Frontal cortex (tissue), 4 donors: ENCODE measurements at places on chromosomes 1 and 21. TPM values are rescaled to one million over a fixed set of nuclear protein-coding genes. Genes with fewer than 3 reads are reported as not detected.
A peak's percentile ranks its signal among the peaks of the same experiment; 100 is the strongest.

DNA sequence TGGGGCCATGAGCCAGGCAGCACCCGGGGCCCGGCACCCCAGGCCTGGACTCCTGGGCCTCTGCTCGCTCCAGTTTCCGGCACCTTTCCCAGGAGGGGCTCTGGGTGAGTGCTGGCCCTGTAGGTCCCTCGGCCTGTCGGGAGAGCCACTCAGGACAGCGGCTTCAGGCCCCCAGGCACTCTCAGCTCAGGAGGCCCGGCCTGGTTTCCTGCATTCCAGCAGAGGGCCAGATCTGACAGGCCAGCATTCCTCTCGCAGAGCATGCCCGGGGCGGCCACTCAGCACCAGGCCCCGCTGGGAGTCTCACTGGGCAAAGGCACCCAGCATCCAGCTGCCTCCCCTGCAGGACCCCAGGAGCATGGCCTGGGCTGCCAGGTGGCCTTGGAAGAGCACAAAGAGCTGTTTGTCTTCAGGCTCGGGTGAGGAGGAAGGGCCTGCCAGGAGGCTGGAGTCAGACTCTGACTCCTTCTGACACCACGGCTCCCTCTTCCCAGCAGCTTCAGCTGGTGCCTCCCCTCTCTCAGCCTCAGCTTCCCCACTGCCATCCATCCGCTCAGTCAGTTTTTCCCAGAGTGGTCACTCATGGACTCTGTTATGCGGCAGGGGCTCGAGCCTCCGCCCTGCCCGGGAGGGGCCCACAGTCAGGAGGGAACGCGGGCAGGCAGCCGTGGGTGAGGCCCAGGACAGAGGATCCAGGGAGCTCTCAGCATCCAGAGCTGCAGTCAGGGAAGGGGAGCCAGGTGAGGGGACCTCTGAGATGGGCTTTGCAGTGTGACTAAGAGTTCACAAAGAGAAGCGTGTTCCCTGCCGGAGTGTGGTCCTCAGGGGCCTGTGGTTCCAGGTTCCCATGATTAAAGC is 51.7 kb downstream of the WNT9A start:
- peak; percentile 63 for DNase-seq

DNA sequence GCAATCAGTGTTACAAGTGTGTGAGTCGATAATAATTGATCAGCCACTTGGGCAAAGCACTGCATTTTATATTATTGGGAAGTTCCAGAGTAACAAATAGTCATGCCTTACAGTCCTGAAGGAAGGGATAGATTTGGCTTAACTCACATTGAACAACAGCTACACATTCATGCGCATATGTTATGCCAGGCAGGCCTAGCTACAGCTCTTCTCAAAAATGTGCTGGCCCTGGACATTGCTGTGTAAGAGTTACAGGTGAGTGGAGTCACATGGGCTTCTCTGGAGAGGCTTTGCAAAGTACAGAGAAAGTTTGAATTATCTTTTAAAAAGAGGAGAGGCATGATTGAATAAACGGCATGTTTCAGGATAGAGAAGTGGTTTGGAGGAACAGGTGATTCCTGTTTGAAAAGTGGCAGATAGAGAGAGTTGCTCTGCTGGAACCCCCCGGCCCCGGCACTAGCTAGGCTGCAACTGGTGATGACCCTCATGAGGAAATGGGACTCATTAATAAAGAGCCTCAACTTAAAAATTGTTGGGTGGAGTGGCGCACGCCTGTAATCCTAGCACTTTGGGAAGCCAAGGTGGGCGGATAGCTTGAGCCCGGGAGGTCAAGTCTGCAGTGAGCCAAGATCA is 200.6 kb downstream of the CRB1 start:
- no peak for DNase-seq

DNA sequence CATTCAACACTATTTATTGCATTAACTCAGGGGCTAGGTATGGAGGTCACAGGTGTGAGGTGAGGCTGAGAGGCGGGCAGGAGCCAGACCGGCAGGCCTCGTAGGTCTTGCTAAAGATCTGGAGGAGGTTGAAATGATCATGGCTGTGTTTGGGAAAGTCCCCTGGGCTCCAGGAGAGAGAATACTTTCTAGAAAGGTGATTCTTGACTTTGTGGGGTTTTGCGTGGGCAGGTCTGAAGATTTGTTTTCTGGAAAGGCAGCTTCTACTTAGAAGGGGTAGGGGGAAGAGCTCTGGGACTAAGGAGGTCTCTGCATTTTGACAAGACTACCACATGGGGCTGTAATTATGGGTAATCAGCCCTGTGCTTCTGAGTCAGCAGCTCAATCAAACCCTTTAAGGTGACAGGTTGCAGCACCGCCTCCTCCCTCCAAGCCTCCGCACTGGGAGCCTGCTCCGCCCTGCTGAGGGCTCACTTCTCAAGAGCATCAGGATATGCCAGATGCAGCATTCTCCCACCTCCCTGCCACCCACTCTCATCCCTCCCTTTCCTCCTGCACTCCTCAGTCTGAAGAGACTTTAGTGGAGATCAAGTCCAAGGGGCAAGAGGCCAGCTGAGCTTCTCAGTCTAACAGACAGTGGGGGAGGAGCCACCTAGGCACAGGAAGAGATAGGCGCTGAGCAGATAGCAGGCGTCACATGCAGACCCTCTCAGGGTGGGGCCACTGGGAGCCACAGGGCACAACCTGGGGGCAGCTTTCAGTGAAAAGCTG is 30.5 kb downstream of the SLC30A1 start:
- no peak for DNase-seq

GRCh38 chr1:197686702-197687355 is 88.5 kb downstream of the DENND1B start:
- no peak for DNase-seq

GRCh38 chr1:109659145-109659544 is 3.2 kb downstream of the GSTM4 start:
- no peak for DNase-seq

DNA sequence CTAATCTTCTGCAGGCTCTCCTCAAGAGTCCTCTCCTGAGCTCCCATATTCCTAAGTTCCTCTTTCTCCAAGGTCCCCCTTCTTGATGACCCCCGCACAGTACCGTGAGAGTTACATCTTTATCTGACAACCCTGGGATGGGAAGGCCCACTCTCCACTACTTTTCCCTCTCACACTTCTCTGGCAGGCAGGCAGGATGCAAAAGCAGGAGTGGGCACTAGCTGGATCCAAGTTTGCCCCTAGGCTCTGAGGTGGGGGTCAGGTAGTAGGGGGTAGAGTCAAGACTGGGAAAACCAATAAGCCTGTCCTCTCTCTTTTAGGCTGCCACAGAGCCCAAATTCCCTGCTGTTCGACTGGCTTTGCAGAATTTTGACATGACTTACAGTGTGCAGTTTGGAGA is 3.9 kb downstream of the NSUN4 start:
- no peak for DNase-seq

GRCh38 chr1:178072326-178072725 is 21.6 kb upstream of the RASAL2 start:
- no peak for DNase-seq

GRCh38 chr21:30561957-30562356 is 843 bp upstream of the KRTAP19-7 start:
- DNase-seq, result no peak

DNA sequence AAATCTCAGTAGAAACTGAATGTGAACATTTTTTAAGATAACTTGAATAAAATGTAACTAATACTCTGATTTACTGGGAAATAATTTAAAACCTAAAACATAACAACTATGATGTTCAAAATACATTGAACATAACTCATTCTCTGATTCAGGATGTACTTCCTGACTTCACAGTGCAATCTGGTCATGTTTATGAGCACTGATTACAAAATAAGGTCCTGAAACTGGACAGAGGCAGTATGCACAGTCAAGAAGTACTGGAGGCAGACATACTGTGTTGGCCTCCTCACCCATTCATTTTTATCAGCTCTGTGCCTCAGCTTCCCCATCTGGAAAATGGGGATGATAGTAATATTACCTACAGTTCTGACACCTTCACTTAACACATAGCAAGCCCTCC is 651.3 kb downstream of the PTPRC start:
- no peak for DNase-seq

- DNase-seq, result no peak
Observed at GRCh38 chr1:27099587-27100334, 55.2 kb downstream of the SLC9A1 start.

DNA sequence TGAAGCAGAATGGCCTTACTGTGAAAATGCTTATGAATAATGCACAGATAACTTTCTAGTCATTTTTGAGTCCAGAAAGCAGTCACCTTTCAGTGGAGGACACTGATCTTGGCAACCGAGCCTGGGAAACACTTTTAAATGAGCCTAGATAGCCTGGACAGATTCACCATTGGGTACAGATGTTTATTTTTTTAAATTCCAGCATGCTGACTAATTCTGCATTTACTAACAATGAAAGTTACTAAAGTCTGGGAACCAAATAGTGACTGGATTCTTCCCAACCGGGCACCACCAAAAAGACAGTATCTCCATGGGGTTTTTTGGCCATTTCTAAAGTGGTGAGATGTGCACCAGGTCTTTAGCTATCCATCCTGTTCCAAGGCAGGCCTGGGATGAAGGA is 3.3 kb upstream of the FMOD start:
- DNase-seq, result no peak

DNA sequence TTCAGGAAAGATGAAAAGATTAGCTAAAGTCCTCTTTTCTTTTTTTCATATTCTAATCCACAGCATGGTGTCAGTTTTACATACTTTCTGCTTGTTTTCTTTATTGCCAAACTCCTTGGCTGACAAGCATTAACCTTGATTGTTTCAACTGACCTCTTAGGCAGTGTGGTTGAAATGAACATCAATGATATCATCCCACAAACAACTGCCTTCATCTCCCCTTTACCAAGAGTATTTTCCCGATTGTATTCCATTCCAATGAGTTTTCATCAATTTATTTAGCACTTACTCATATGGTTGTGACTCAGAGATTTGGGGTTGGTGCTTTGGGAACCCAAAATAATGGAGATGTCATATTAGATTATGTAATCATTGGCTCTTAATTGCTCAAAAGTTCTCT is 71.8 kb downstream of the SPAG17 start:
- no peak for DNase-seq

DNA sequence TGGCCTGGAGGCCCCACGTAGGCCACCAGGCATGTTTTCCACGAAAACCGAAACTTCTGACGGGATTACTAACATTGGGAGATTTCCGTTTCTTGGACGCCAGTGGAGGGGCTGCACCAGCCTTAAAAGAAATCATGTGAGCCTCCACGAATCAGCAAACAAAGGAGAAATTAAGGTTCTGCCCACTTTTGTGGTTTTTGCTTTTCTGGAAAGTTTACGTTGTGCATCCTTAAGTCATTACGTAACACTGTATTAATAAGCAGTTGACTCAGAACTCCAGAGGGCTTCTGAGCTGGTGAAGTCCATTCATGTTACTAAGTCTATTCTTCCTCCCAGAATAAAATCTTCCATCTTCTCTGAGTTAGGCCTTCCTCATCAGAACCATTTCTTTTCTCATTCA is 168.5 kb downstream of the PSMG1 start:
- DNase-seq, result no peak

- DNase-seq, result no peak
Observed at GRCh38 chr1:222600281-222600680, 10.5 kb upstream of the TAF1A start.

GRCh38 chr1:39800471-39800835 is 11.8 kb upstream of the BMP8B start:
- no peak for DNase-seq

GRCh38 chr1:49364676-49365075 is 588.0 kb upstream of the BEND5 start:
- DNase-seq, result no peak

GRCh38 chr1:54571803-54572541 is 23.9 kb downstream of the ACOT11 start:
- DNase-seq, result no peak

GRCh38 chr1:169860187-169860586 is 33.5 kb downstream of the SCYL3 start:
- DNase-seq, result no peak

DNA sequence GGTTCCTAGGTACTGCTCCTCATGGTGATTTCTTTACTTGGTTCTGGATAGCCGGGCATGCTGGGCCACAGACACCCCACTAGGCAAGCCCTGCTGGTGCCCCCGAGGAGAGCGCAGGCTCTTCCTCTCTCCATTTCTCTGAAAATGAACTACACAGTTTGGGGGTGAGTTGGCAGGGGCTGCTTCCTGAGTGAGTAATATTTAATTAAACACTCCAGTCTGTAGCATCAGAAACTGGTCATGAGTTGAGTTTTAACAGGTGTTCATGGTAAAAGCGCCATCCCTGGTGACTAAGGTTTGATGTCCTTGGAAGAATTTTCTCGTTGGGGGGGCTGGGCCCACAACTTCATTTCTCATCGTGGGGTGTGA is 1.7 kb downstream of the SPSB1 start:
- DNase-seq, result no peak

DNA sequence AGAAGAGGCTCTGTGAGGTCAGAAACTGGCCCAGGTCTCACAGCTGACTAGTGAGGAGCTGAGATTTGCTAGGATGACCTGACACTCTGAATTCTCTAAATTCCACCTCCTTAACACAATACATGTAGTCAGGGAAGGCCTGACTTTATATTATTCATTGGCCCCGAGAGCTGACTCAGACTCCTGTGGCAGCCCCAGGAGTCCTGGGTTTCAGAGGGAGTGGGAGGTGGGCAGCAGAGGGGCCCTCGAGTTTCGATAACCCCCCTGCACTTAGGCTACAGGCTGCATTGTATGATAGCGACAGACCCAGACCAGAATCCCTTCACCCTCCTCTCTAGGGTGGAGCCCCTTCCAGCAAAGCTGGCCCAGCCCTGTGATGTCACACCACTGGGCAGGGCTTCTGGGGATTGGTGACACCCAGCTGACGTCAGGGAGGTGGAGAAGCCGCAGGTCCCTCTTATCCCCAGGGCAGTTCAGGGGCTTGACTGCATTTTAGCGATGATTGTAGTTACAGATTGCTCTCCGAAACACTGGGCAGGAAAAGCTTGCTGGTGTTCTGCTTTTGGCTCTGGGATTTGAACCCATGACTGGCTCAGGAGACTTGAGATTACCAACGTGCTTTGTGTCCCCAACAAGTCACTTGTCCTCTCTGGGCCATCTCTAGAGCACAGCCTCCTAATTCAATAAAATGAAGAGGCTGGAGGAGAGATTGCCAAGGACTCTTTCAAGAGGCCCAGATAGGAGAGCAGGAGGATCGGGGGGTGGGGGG is 17.0 kb upstream of the GPR37L1 start:
- no peak for DNase-seq

GRCh38 chr1:101453844-101454243 is 217.0 kb downstream of the S1PR1 start:
- DNase-seq, result no peak

GRCh38 chr1:5297886-5298239 is 643.5 kb downstream of the AJAP1 start:
- no peak for DNase-seq

GRCh38 chr1:154442006-154442740 is 37.0 kb downstream of the IL6R start:
- DNase-seq, result no peak

- DNase-seq, result no peak
Observed at GRCh38 chr21:45220071-45220481, 67.6 kb downstream of the POFUT2 start.

GRCh38 chr1:40848530-40849189 is 13.5 kb downstream of the CITED4 start:
- DNase-seq, result peak; percentile 45

- no peak for DNase-seq
Observed at GRCh38 chr1:97919585-97920261, 1.1 kb downstream of the DPYD start.

DUSP12 gene
- 58.7 TPM for total RNA-seq

STUM gene
- total RNA-seq, result 26.1 TPM

ZNF648 gene
- under 0.01 TPM for total RNA-seq

MARK1 gene
- 62.4 TPM for total RNA-seq

CGN gene
- 2.0 TPM for total RNA-seq

ADAMTS5 gene
- total RNA-seq, result 1.6 TPM

RAB3B gene
- 7.7 TPM for total RNA-seq

LMX1A gene
- total RNA-seq, result not detected
